ENCODE measurements at places on chromosomes 5 and 9. TPM values are rescaled to one million over a fixed set of nuclear protein-coding genes. Genes with fewer than 3 reads are reported as not detected.

DNA sequence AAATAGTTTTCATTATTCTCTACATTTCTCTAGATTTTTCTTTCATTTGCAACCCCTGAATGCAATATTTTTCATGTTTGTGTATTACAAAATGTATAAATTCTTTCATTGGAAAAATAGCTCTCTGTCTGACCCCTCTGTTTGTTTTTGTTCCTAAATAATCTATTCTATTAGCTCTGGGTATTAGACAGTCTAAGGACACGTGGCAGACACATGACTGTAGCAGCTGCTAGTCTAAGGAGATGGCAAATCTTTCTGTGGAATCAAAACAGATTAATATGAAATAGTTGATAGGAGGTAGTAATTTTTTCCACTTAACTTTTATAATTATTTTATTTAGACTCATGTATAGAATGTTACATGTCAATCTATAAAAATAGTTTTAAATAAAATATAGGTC is 21.4 kb upstream of the SPATA9 start:
- no peak for DNase-seq

- no peak for DNase-seq
These were observed 77.7 kb upstream of the GNA14 start for GRCh38 chr9:77725820-77726219.

DNA sequence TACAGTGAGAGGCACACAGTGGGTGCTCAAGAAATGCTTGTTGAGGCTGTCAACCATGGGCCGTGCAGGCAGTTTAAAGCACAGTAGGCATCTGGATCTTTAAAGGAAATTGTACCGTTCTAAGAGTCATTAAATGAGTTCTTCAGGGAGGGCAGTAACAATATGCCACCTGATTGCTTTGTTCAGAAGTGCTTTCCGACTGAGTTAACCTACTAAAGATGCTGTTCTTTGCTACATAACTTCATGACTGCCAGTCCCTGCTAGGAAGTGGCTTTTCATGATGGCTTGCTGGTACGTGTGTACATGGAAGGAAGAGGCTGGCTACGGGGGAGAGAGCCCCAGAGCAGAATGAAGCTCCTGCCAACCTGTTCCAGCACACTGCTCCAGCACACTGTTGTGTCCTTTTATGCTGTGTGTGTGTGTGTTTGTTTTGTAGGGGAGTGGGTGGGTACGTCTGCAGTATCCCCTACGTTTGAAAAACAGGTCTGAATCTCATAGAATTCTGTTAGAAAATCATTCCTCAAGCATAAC is 41.9 kb upstream of the PPP2R2B start:
- no peak for DNase-seq

- no peak for DNase-seq
These were observed 791.8 kb upstream of the C9orf72 start for GRCh38 chr9:28365020-28365640.

DNA sequence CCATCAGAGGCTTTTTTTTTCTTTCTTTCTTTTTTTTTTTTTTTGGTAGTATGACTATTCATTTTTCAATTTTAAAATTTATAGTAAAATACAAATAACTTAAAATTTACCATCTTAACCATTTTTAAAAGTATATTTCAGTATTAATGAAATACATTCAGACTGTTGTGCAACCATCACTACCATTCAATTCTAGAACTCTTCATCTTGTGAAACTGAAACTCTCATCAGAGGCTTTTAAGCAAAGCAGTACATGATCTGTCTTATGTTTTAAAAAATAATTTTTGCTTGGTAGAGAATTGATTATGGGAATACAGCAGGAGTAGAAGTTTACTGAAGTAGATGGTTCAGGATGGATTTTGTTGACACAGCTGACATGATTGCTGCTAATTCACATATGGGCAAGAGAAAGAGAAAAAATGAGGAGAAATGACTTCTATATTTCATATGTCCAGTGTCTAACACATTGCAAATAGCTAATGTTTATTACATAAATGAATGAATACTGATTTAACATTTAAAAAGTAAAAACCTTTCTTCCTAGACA is 13.4 kb downstream of the ELOVL7 start:
- DNase-seq = no peak

- DNase-seq = no peak
These were observed 36.3 kb downstream of the GABRP start for GRCh38 chr5:170819824-170820223.

- no peak for DNase-seq
These were observed 29.5 kb downstream of the DMAC1 start for GRCh38 chr9:7770111-7770510.

DNA sequence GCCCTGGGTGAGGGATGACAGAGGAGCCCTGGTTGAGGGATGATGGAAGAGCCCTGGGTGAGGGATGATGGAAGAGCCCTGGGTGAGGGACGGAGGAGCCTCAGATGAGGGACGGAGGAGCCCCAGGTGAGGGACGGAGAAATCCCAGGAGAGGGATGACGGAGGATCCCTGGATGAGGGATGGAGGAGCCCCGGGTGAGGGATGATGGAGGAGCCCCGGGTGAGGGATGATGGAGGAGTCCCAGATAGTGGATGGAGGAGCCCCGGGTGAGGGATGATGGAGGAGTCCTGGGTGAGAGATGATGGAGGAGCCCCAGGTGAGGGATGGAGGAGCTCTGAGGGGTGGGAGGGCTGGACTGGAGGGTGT is 10.9 kb downstream of the PHF2 start:
- no peak for DNase-seq

GRCh38 chr5:139683295-139684271 is 35.4 kb downstream of the CXXC5 start:
- no peak for DNase-seq

GRCh38 chr5:53326424-53327153 is 153.8 kb upstream of the FST start:
- no peak for DNase-seq

DNA sequence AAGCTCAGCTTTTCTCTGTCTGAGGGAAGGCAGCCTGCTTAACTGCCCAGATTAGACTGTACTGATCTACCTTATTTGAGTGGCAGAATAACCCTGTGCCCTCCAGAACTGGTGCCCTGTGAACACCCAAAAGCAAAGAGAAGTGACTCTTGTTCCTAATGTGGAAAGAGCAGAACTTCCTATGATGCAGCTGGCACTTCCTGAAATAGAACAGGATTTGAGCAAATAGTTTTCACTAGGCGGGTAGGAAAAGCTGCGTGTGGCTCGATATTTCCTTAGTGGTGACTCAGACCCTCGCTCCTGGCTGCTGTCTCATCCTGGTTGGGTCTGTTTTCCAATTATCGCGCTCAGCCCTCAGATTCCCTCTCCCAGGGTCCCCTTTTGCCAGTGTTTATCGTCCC is 89.9 kb downstream of the SH3TC2 start:
- DNase-seq = peak; percentile 82

- DNase-seq = no peak
These were observed 2.4 kb upstream of the VAV2 start for GRCh38 chr9:133994353-133995011.

- no peak for DNase-seq
These were observed 370.5 kb downstream of the CSNK1G3 start for GRCh38 chr5:123882319-123882964.

DNA sequence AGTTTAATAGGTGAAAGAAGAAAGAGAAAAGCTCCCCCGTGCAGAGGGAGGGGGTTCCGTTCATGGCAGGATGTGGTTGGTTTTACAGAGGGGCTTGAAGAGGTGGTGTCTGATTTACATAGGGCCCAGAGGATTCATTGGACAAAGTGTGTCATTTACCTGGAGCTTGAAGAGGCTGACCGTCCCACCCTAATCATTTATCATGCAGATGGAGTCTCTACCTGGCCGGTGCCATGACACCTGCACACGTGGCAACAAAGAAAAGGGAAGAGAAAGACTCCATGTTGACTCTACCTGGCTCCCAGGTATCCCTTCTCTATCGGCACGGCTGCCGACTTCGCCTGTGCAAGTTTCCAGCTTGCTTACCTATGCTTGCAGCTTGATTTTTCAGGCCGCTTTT is 35.3 kb upstream of the PRRC2B start:
- no peak for DNase-seq

GRCh38 chr5:113203916-113204315 is 227.3 kb downstream of the DCP2 start:
- no peak for DNase-seq

GRCh38 chr5:166883016-166883415 is 1408.4 kb upstream of the WWC1 start:
- no peak for DNase-seq

GRCh38 chr5:145778144-145778900 is 56.8 kb downstream of the PRELID2 start:
- DNase-seq = no peak

- no peak for DNase-seq
These were observed 12.9 kb downstream of the PLPP1 start for GRCh38 chr5:55521881-55522280.

- DNase-seq = no peak
These were observed 135.0 kb upstream of the SNX2 start for GRCh38 chr5:122639864-122640263.

SPATA24 gene
- total RNA-seq = 5.5 TPM

FSD1L gene
- 5.1 TPM for total RNA-seq

HACD4 gene
- 0.13 TPM for total RNA-seq

SLC36A2 gene
- not detected for total RNA-seq

IFNA17 gene
- total RNA-seq = not detected

PCDHGC4 gene
- 0.57 TPM for total RNA-seq

NADK2 gene
- total RNA-seq = 22.5 TPM

PCDHGC5 gene
- 0.36 TPM for total RNA-seq

All from Panc1 (cell line).